Right hindlimb (tissue), 1 donor: ENCODE measurements at places on chromosomes 3 and 15.

GRCh38 chr15:37715101-37715500, 219.3 kb upstream of the TMCO5A start:
- no peak for DNase-seq

GRCh38 chr15:94610069-94610468, 378.7 kb downstream of the MCTP2 start:
- DNase-seq, result no peak

GRCh38 chr3:172905451-172905850, 154.9 kb downstream of the ECT2 start:
- no peak for DNase-seq

DNA sequence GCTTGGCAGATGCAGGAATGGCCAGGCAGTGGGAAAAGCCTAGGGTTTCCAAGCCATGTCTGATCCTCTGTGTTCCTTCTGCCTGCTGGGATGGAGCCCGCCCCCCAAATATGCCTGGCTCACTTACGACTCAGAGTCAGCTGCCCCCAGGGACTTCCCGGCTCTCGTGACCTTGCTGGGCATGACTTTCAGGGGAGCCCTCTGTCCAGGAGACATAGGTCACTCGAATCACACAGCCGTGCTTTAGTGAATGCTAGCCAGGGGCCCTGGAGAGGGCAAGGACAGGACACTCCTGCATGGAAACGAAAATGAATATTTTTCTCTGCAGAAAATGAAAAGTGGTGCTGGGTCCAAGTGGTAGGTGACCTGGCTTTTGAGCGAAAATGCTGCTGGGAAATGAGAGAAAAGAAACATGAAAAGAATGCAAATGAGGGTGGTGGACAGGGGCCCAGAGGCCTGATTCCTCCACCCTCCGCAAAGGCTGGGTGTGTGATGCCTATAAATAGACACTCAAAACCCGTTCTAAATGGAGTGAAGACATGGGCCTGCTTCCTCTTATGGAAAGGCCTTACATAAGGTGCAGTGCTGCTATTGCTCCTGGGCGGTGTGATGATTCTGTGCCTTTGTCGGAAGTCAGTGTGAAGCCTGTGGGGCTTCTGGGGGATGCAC, 107.4 kb downstream of the APBA2 start:
- DNase-seq, result no peak

GRCh38 chr3:151011427-151011826, 38.9 kb upstream of the CLRN1 start:
- no peak for DNase-seq

- DNase-seq, result no peak
These were observed 33.0 kb upstream of the CA12 start for GRCh38 chr15:63414474-63415120.

- no peak for DNase-seq
These were observed 119.5 kb downstream of the USP13 start for GRCh38 chr3:179772297-179772696.
